Activated CD4-positive, alpha-beta T cell treated with anti-CD3 and anti-CD28 coated beads, Interleukin-2, amount 50 U/mL, for 24 hours (primary cell): ENCODE measurements at places on chromosomes 7 and 10.
A peak's percentile ranks its signal among the peaks of the same experiment; 100 is the strongest.

- no peak for DNase-seq
These were observed 34.5 kb downstream of the BAMBI start for GRCh38 chr10:28711776-28712175.

- no peak for DNase-seq
These were observed 28.0 kb downstream of the PRSS2 start for GRCh38 chr7:142798451-142799436.

DNA sequence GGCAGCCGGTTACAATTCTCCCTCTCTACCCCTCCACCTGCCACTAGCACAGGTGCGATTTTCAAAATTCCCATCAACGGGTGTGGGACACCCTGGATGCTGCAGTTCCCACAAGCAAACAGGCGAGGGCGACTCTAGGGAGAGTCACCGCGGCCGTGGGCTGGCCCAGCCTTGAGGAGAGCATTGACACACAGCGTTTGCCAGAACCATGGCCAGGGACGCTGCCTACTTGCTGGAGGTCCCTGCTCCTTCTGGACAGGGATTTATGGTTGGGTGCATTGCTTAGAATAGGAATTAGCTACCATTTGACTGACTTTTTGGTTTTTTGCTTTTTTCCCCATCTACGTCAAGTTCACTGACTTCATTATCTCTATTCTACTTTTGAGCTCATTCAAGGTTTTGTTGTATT lies 19.0 kb upstream of the CLDN4 start:
- peak; percentile 45 for DNase-seq

- DNase-seq, result no peak
These were observed 16.1 kb downstream of the TAS2R41 start for GRCh38 chr7:143493751-143494150.

- no peak for DNase-seq
These were observed 99.9 kb downstream of the GPR26 start for GRCh38 chr10:123766012-123766411.
